Stimulated activated CD8-positive, alpha-beta memory T cell treated with anti-CD3 and anti-CD28 coated beads, Interleukin-4, amount 100 ng/mL, for 4 hours (primary cell): ENCODE measurements at places on chromosomes 16 and 17.

DNA sequence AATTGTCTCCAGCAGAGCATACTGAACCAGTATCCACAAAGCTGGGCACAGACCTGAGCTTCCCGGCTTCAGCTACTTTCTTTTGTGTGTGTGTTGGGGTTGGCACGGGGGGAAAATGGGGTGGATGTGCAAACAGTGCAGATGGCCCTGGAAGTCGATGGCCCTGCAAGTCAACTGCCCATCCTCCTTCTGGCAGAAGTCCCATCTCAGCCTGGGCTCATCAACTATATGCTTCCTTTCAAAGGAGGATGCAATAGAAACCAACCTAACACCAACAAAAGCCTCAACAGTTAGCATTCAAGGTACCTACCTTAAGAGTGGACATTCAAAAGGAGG is 55.7 kb downstream of the SOX9 start:
- no peak for DNase-seq

- DNase-seq = no peak
Observed at GRCh38 chr16:64121473-64121872, 1000.4 kb downstream of the CDH11 start.

DNA sequence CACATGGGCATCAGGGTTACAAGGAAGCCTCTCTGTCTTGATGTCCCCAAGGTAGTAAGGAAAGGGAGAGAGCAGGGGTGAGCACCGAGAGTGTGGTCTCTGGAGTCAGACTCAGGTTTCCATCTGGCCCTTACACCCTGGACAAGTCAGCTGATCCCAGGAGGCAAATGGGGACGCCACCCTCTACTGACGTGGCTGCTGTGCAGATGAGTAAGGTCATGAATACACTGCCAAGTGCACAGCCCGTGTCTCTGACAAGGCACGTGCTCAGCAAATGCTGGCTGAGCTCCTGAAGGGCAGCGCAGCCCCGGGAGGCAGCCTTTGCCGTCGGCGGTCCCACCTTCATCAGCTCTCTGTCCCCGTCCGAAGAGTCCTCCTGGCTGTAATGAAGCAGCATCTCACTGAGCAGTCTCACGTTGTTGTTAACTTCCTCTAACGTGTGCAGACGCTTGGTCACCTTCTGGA is 19.4 kb downstream of the GGA3 start:
- no peak for DNase-seq

- no peak for DNase-seq
Observed at GRCh38 chr16:2691491-2692248, 9.3 kb downstream of the KCTD5 start.

GRCh38 chr17:82235056-82235774 is 6.4 kb downstream of the SLC16A3 start:
- no peak for DNase-seq

DNA sequence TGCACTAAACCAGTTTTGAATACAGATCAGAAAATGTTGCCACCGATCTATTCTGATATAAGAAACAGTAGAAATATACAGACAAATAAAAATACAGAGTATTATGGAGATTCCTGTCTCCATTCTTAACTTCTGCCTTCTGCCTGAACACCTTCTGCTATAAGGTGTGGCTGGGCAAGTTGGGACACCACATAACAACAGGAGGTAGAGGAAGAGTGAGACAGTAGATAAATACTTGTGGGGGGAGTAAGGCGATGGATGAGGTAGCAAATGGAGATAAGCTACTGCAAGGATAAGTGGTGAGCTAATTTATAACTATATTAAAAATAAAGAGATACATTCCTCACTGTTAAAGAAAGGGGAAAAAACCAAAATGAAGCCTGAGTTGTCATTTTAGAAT is 143.7 kb downstream of the CDH8 start:
- no peak for DNase-seq

DNA sequence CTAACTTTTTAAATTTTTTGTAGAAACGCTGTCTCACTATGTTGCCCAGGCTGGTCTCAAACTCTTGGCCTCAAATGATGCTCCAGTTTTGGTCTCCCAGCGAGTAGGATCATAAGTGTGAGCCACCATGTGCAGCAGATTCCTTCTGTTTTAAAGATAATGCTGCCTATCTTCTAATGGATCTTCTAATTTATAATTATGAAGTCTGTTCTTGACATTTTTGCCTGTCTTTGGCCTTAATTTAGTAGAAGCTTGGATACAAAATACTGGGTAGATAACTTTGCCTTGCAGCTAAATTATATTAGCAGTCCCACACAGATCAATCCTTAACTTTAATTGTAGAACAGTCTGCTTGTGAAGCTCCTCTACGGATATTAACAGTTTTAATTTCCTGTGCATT is 566.6 kb upstream of the CDH8 start:
- no peak for DNase-seq
